ENCODE measurements at places on chromosomes 12 and 14.

DNA sequence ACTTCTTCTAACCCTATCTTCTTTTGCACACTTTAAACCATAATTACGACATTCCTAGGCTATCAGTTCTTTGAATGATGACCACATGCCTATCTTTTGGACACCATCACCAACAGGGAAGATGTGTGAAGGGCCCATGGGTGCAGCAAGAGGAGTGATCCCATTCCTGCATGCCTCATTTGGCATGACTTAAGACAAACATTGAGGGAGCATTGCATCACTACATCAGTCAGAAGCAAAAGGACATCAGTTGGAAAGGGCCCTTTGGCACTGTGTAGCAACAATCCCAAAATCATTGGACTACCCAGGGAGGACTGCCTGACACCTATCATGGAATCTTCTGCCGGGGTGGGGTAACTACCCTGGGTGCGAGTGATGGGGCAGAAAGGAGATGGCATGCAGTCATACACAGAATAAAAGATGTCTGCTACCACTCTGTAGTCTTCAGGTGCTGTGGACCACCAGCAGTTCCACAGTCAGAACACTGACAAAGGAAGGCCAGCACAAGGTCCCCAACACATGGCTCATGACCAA lies 10.7 kb upstream of the TMBIM6 start:
- peak; percentile 16 for DNase-seq

- peak; percentile 26 for DNase-seq
Measured at GRCh38 chr14:94180655-94181271, 6.6 kb downstream of the PPP4R4 start.

DNA sequence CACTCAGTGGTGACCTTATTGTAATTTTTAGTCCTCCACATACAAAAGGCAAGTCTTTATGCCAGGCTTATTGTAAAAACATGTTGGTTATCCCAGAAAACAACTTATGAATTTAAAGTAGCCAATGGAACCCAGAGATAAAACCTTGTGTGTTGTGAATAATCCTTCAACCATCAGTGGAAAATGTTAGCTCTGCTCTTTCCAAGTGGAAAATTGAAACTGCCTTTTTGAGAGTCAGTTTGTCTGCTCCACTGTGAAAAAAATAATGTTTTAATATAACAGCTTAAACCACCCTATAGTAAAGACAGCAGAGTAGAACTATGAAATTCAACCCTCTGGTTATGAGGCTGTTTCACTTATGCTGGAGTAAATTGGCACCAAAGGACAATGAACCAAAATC lies 112.0 kb downstream of the TTLL5 start:
- DNase-seq, result no peak

- DNase-seq, result no peak
Measured at GRCh38 chr14:73313151-73313550, 75.8 kb downstream of the PAPLN start.

DNA sequence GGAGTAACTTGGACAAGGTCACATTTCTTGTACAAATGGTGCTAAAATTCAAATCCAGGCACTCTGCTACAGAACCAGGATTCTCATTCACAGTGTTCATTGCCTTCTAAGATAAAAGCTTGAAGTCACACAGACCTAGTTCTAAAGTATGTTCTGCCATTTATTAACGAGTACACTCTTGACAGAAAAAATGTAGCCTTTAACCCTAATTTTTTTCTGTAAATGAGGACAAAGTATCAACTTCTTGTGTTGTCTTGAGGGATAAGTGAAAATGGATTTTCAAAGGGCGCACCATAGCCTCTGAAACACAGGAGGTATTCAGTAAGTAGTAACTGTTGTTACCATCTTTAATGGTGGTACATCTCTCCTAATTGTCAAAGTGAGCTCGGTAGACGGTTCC lies 379.8 kb upstream of the FLRT2 start:
- no peak for DNase-seq

DNA sequence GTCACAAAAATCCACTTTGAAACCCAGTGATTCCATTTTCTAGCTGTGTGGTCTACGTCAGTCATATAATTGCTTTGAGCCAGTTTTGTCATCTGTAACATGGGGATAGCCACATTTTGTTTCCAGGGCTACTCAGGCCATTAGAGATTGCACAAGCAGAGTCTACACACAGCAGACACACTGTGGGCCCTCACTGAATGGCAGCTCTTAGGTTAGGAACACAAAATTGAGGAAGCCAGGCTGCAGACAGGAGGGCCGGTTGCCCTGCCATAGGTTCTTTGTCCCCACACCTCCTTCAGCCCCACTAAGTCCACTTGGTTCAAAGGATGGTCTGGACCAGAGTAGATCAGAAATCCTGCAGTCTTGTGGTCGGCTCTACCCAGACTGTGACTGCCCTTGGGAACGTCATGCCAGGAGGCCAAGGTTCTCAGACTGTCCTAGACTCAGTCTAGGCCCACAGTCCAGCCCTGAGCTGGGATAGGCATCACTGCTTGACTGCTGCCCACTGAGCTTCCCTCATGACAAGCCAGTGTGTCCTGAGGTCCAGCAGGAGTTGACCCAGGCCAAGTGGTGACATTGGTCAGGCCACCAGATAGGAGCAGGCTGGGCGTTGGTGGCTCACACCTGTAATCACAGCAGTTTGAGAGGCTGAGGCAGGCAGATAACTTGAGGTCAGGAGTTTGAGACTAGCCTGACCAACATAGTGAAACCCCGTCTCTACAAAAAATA lies 3.8 kb upstream of the MYH7 start:
- DNase-seq, result no peak

DNA sequence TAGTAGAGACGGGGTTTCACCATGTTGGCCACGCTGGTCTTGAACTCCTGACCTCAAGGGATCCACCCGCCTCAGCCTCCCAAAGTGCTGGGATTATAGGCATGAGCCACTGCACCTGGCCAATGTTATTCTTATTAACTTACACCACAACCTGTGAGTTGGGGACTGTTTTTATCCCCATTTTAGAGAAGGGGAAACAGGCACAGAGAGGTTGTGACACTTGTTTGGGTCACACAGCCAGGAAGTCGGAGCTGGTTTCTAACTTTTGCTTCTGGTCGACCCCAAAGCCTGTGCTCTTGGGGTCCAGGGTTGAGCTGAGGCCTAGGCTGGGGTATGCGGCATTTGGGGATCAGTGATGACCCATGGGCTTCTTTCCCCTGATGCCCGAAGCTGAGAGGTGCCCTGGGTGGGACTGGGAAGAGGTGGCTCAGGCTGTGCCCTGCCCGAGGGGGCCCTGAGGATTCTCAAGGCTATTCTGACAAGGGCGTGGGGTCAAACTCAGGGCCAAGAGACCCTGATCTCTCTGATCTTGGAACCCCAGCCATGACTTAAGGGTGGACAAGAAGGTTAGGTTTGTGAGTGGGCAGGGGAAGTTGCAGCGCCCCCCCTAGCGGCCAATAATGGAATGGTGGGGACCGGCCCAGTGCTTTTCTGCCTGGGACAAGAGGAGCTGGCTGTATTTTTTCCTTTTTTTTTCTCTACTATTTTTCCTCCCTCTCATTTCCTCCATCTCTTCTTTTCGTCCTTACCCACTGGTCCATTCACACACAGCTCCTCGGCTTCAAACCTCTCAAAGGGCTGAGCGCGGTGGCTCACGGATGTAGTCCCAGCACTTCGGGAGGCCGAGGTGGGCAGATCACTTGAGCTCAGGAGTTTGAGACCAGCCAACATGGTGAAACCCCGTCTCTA lies 3.0 kb downstream of the SDSL start:
- DNase-seq, result peak; percentile 32

GRCh38 chr12:72141381-72141780 lies 130.8 kb upstream of the TRHDE start:
- DNase-seq, result peak; percentile 26

Measured in NCI-H226 (cell line).